NCI-H1105 treated with DMSO at 0.1 percent for 48 hours (cell line): ENCODE measurements at places on chromosomes 3 and 15.

DNA sequence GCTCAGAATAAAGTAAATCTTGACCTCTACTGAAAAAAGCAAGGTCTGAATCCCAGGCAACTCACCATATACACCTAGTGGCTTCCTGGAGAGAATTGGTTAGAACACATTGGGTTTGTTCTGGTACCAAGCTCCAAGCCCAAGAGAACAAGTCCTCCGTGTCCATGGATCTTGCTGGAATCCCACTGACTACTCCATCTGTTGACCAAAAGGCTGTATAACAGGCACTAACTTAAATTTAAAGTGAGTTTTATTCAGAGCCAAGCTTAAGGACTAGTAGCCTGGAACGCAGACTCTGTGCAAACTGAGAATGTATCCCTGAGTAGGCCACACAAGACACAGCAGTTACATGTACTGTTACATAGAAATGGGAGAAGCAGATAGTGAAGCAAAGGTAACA, 342.1 kb upstream of the LRRC3B start:
- no peak for DNase-seq

DNA sequence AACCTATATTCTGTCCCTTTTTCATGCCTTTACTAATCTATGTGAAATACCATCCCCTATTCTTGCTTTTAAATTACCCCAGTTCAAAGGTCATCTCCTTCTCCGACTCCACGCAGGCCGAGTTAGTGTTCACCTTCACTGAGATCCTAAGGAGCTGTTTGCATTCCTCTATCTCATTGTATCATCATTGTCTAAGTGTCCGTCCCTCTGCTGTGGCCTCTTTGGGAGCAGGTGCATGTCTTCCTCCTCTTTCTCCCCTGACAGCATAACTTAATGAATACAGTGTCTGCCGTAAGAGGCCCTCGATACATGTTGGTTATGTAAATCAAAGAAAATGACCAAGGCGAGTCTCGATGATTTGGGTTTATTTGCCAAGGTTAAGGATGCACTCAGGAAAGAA, 4.9 kb upstream of the PPP1R2 start:
- DNase-seq: no peak

GRCh38 chr15:67394873-67395639, 125.9 kb upstream of the C15orf61 start:
- DNase-seq: no peak

DNA sequence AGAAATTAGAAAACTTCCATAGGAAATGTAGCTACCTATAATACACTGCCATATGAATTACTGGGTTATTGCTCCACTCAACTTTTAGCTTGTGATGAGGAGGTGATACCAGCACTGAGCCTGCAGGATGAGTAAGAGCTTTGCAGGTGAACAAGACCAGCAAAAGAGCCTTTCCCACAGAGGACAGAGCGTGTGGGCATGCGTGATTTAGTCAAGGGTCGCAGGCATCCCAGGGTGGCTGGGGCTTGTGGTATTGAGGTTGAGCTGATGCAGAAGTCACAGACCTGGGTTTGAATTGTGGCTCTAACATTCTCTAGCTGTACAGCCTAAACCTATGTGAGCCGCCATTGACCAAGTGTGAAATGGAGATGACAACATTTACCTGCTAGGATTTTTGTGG, 5.6 kb downstream of the NRROS start:
- DNase-seq: no peak
